ENCODE measurements at places on chromosomes 2 and 18. TPM values are rescaled to one million over a fixed set of nuclear protein-coding genes. Genes with fewer than 3 reads are reported as not detected.

DNAJC5G gene
- 2.7 TPM for total RNA-seq

BOLL gene
- total RNA-seq = not detected

SNX17 gene
- 158 TPM for total RNA-seq

MBP gene
- total RNA-seq = 6.3 TPM

KCNIP3 gene
- 0.51 TPM for total RNA-seq

VWC2L gene
- total RNA-seq = not detected

SOX11 gene
- not detected for total RNA-seq

ALLC gene
- total RNA-seq = not detected

MFSD2B gene
- under 0.01 TPM for total RNA-seq

VAMP5 gene
- total RNA-seq = 45.3 TPM

- no peak for DNase-seq
Measured at GRCh38 chr2:8582191-8582590, 99.7 kb upstream of the ID2 start.

DNA sequence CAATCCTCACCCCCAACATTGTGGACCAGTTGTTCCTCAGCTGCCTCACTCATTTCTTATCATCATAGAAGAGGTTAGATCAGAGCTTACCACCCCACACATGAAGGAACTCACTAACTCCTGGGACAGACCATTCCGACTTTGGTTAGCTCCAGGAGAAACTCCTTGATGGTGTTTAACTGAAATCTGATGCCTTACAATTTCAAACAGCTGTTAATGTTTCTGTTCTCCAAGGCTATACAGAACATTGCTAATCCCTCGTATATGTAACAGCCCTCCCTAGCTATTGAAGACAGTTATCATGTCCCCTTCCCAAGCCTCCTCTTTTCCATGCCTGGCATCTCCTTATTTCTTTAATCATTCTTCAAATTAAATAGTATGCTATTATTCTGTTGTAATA lies 14.8 kb downstream of the ERBB4 start:
- DNase-seq = no peak

DNA sequence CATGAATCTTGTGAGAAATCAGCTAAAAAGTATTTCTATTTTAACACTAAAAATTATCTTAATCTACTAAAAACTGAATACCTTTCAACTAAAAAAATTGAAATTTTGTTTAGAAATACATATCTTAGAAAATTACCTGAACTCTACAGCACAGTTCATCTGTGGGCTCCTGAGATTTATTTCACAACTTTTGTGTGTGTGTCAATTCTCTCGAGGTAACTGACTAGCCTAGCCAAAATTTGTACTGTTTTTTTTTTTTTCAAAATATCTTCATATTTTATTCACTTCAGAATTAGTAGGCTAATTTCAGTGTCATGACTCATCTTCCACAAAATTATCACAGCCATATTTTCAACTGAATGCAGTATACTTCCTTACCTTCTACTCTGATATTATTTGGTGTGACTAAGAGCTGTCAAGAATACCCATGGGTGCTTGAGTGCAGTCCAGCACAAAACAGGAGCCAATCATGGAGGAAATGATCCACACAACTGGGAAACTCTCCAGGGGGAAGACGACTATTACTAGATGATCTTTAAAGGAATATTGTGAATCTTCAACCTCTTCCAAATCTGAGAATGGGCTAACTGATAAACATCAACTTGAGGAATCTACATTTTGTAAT lies 174.6 kb downstream of the ZNF385B start:
- DNase-seq = no peak

DNA sequence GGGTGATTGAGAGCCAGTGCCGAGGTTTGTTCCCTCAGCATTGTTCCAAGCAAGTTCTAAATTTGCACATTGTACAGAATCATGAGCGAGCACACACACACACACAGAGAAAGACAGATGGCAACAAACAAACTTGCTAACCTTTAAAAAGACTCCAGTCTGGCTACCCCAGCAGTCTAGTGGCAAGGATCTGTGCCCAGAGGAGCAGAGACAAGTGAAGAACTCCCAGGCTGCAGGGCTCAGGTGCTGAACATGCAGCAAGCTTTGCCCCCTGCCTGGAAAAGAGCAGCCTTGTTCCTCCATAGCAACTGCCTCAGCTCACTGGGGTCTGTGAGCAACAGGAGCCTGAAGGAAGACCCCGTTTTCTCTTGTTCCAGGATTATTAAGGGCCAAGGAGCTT lies 169.2 kb upstream of the CCDC68 start:
- DNase-seq = no peak

- no peak for DNase-seq
Measured at GRCh38 chr2:36792951-36793350, 96.4 kb downstream of the VIT start.

GRCh38 chr2:96608469-96609455 lies 29.4 kb downstream of the KANSL3 start:
- DNase-seq = peak; percentile 52

DNA sequence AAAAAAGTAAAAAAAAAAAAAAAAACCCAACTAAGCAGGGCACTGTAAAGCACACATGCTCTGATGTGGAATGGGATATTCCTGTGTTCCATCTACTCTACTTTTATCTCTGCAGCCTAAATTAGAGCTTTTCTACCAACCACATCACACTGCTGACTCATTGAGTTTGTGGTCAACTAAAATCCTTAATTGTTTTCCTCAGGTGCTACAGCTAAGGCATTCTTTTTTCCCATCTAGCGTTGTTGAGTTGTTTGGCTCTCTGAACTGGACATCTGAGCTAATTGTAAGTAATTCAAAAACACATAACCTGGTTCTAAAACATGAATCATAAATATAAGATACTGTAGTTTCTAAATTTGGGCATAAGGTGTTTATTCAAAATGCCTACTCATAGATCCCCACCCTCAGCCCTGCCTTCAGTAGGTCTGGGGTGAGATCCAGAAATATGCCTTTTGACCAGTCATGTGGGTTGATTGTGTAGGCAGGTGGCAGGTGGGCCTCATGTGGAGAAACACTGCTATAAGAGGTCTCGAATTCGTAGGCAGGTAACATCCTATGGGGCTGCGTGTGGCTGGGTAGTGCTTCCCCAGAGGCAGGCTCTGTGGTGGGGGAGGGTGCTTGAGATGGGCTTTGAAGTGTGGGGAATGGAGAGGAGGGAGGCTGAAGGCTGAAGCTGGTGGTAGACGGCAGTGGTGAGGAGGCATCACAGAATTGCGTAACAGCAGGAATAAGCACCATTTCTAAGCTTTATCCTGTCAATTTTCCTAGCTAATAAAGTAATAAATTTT lies 27.2 kb downstream of the ANKRD29 start:
- no peak for DNase-seq

- no peak for DNase-seq
Measured at GRCh38 chr18:13095466-13095865, 104.3 kb downstream of the CEP192 start.

DNA sequence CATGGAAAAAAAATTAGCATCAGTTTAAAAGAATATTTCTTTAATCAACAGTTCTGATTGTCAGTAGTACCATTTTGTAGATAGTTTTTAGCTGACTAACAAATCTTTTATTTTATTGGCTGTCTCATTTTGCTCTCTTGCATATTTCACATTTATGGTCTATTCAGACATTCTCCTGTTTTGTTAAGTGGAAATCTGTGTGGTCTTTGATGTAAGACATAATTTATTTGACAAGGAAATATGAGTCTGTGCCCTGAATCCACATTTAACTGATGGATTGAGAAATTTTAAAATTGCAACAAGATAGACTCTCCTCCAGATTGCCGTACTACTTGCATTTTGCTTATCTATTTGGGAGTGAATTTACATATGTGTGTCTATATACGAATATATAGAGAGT lies 96.3 kb upstream of the ATP5MC3 start:
- DNase-seq = no peak

- DNase-seq = no peak
Measured at GRCh38 chr2:121947674-121948073, 192.2 kb downstream of the TSN start.

- no peak for DNase-seq
Measured at GRCh38 chr2:69489793-69490192, 52.6 kb upstream of the NFU1 start.

GRCh38 chr2:216925006-216925405 lies 65.1 kb upstream of the TNP1 start:
- no peak for DNase-seq

DNA sequence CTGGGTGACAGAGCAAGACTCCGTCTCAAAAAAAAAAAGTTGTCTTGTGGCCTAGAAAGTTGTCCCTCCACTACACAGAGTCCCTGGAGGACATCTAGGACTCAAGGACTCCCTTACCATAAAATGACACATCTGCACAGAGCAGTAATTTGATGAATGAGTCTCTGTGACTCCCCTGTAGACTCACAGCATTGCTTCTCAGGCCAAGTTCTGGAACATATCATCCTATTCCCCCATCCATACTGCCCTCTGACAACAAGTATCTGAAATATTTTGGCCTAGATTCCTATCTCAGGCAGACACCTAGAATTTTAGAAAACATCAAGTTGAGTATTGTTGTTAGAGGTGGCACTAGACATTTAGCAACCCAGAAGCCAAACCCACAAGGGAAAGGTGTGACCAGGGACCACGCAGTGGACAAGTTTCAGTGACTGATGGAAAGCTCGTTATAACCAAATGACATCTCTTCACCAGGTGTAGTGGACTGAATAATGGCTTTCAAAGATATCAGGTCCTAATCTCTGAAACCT lies 97.9 kb upstream of the ATP8B1 start:
- DNase-seq = no peak

- DNase-seq = no peak
Measured at GRCh38 chr2:86284987-86285386, 52.4 kb downstream of the REEP1 start.

DNA sequence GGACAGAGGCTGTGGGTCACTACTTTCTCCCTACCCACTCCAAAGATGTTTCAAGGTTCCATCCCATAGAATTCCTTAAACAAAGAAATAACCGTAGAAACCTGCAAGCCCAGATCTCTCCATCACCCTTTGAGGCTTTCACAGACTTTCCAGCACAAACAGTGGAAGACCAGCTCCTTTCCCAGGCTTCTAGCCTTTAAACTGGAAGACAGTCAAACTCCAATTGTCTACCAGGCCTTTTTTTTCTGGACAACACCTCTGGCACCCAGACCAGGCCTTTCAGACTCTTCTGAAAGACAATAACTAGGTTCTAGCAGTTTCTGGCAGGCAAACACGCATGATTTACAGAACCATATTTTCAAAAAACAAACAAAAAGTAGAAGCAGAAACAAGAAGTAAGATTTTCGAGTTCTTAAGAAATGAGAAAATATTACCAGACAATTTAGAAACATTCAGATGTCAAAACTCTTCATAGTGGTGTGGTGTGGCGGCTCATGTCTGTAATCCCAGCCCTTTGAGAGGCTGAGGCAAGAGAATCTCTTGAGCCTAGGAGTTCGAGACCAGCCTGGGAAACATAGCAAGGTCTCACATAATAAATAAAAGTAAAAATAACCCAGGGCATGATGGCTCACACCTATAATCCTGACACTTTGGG lies 106.8 kb upstream of the MSH2 start:
- DNase-seq = no peak

GRCh38 chr2:10022445-10022844 lies 20.9 kb upstream of the KLF11 start:
- no peak for DNase-seq

- no peak for DNase-seq
Measured at GRCh38 chr2:156647377-156648010, 211.3 kb downstream of the GPD2 start.

- DNase-seq = no peak
Measured at GRCh38 chr2:135732561-135732960, 9.1 kb upstream of the UBXN4 start.

DNA sequence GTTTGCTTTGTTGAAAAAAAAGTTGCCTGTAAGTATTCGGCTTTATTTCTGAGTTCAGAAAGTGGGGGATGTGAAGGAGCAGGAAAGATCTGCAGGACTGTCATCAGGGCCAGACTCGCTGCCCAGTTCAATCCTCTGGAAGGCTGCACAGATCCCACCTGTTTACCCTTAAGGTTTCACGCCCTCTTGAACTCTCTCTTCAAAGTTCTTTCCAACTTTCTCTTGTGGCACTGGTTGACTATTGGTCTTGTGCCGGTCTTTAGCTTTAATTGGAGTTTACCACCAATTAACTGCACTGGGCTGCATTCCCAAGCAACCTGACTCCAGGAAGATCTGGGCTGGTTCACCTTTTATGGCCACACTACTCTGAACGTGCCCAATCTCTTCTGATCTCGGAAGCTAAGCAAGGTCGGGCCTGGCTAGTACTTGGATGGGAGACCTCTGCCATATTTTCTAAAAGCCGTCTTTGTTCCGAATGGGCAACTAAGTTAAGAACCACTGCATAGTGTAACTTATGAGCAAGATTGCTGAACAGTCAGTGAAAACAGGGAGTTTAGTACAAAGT lies 495.0 kb downstream of the DPP10 start:
- DNase-seq = no peak

DNA sequence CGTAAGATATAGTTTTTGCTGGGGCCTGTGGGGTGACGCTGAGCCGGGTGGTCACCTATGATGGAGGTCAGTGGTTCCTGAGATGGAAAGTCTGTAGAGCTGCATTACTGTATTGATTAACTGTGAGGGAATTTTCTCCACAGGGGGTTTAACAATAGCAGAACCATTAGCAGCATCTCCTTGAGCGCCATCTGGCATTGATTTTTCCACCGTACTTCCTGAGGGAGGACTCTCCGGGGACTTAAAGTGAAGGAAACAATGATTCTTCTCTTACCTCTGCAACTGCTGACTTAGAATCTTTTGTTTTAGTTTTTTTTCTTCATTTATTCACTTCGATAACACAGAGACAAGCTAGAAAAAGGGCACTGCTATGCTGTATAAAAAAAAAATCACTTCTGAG lies 22.6 kb upstream of the RNF125 start:
- DNase-seq = no peak

GRCh38 chr2:119480718-119481142 lies 43.6 kb downstream of the SCTR start:
- DNase-seq = no peak

DNA sequence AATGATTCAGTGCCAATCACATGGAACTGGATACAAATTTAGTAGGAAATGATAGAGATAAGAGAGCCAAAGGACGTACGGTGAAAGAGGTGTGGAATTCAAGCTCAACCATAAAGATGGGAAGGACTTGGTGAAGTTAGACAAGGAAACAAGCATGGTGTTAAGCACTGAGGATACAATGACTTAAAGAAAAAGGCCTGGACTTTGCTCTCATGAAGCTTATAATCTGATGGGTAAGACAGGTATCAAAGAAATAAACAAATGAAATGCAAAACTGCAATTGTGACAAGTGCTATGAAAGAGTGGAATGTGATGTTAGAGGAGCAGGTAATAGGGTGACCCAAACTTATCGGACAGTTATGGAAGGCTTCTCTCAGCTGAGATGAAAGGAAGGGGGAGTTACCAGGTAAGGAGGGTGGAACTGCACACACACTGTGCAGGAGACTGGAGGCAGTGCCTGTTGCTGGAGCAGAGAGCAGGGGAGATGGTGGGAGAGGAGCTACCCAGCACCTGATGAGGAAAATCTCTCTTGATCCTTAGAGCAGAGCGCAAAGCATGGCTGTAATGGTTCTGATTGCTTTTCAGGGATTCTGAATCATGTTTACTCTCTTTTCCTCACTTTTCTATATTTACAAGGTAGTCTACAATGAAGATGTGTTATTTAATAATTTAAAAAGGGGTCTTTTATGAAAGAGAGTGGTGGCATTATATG lies 107.6 kb upstream of the BZW1 start:
- no peak for DNase-seq

All from dermis blood vessel endothelial cell (primary cell).